Germinal center (tissue), 1 donor: ENCODE measurements at places on chromosomes 1 and 21.

- DNase-seq, result no peak
Measured at GRCh38 chr1:1340791-1341548, 8.2 kb downstream of the DVL1 start.

GRCh38 chr1:117606649-117607430, 992 bp downstream of the TENT5C start:
- peak; percentile 25 for DNase-seq

DNA sequence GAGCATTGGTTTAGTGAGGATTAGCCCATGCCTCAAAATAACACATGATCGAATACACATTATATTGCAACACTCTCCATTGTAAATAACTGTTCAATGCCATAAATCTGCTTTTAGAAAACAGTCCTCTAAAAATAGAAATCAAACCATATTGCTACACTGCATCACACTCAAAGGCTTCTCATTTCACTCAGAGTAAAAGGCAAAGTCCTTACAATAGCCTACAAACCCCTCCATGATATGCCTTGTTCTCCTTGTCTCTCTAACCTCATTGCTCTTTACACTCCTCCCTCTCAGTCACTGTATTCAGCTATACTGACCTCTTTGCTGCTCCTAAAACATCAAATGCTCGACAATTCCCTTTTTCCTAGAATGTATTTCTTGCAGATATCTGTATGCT, 64.2 kb downstream of the CYYR1 start:
- no peak for DNase-seq

GRCh38 chr1:203657748-203658134, 31.1 kb downstream of the ATP2B4 start:
- no peak for DNase-seq

GRCh38 chr1:42298520-42298919, 36.5 kb downstream of the FOXJ3 start:
- no peak for DNase-seq

DNA sequence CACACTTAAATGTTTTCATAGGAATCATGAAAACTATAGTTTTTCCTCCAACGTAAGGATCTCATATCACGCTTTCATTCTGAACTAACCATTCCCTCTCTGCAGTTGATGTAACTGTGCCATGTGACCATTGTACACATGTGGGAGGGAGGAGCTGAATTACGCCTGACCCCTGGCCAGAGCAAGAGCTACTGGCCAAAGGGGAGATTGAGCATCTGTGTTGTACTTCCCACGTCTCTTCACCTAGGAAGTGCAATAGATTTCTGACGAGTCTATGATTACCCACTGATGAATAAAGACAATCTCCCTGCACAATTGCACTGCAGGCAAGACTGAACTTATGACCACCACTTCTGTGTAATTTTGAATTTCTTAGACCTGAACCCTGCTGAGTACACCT, 24.0 kb downstream of the PTPRC start:
- no peak for DNase-seq

GRCh38 chr21:44524414-44525371, 15.3 kb downstream of the KRTAP10-1 start:
- DNase-seq, result no peak

- DNase-seq, result peak; percentile 89
Measured at GRCh38 chr1:31815752-31816500, at the start of gene SPOCD1. Gene SPOCD1 (minus strand): TSS chr1:31816022. CDS start chr1:31815333, 689 bp downstream.

DNA sequence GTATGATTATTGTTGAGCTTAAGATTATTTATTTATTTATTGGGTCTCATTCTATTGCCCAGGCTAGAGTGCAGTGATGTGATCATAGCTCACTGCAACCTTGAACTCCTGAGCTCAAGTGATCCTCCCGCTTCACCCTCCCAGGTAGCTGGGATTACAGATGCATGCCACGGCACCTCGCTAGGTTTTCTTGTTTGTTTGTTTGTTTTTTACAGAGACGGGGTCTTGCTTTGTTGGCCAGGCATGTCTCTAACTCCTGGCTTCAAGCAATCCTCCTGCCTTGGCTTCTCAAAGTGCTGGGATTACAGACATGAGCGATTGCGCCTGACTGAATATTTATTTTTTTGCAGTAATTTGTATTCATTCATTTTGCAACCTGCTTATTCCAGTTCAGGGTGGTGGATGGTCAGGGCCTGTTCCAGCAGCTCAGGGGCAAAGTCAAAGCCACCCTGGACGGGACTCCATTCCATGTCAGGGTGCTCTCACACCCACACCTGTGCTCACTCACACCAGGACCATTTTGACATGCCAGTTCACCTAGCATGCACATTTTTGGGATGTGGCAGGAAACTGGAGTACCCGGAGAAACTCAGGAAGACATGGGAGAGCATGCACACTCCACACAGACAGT, 29.6 kb upstream of the RASAL2 start:
- DNase-seq, result no peak

- no peak for DNase-seq
Measured at GRCh38 chr1:214440219-214440965, 111.0 kb downstream of the PTPN14 start.

- no peak for DNase-seq
Measured at GRCh38 chr1:107609808-107610207, 355.2 kb downstream of the VAV3 start.

- no peak for DNase-seq
Measured at GRCh38 chr1:168330285-168330684, 49.6 kb downstream of the TBX19 start.

GRCh38 chr1:236810018-236810417, 14.9 kb downstream of the MTR start:
- DNase-seq, result no peak

DNA sequence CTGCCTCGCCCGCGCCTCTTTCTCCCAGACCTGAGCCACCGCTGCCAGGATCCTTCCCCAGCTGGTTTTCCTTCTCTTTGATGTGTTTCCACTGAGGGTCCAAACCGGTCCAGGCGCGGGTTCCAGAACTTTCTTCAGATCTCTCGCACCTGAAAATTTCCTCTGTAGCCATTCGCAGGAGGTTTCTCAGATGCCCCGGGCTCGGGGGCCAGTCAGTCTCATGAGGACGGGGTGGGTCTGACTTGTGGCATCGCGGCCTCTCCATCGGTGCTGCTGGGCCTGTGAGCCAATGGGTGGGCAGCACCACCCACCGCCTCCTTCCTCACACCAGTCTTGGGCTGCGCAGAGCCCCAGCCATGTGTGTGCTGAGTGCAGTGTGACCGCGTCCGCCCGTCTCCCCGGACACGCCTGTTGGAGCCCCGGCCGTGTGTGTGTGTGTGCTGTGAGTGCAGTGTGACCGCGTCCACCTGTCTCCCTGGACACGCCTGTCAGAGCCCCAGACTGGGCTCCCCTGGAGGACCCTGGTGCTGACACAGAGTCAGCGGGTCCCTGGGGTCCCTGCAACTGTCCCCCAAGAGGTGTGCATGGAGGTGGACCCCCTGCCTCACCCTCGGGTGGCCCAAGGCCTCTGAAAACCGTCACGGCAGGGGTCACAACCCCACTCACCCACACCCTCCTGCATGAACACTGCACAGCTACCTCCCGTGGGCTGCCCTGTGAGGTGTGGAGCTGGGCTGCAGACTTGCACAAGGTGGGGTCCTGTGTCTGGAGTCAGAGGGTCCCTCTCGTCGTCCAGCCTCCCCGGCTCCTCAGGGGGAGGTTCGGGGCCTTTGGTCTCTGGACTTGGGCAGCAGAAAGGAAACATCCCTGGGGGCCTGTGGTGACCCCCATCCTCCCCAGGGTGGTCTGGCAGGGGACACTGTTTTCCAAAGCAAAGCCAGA, 20.2 kb downstream of the COL18A1 start:
- DNase-seq, result no peak

- DNase-seq, result peak; percentile 35
Measured at GRCh38 chr1:178093951-178094738, at the start of gene RASAL2. Gene RASAL2 (plus strand): TSS chr1:178094104. CDS start chr1:178094493, 389 bp downstream.

DNA sequence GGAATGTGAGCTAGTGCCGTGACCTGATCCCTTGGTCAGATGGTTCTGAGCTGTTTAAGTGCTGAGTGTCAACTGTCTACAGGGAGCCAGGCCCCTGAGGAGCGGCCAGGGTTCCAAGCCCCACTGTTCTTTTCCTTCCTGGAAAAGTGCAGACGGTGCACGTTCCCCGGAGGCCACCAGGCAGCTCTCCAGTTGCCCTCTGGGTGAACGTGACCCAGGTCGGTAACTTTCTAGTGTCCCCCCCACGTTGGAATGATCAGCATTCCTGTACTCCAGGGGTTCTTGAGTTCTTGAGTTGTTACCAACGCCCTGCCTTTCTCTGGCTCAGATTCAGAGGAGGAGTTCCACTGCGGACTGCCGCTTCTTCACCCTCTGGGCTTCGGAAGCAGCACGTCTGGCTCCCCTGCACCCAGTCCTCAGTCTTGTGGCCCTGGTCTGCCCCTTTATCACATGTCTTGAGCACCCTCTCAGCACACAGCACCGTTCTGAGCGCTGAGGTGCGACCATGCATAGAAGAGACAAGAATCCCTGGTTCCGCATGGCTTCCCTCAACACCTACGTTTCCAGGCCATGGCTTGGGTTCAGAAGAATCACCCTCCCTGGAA, 131.5 kb downstream of the DHRS3 start:
- no peak for DNase-seq

DNA sequence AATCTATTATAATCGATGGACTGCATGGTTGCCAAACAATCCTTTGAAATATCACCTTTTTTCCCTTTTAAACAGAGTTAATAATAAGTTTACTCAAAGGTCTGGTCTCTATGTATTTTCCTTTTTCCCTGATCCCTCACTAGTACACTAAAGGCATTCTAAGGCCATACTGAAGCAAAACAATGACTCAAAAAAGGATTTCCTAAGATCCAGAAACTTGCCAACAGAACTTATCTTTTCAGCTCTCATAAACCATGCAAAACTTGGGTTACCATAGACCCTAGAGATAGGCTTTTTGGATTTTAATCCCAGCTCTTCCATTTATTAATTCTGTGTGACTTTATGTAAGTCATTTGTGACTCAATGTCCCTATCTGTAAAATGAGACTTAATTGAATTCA, 77.1 kb downstream of the IFI44 start:
- no peak for DNase-seq
